ENCODE measurements at places on chromosomes 3 and 15.

- DNase-seq = no peak
Observed at GRCh38 chr3:142319912-142320311, 94.5 kb upstream of the GK5 start.

- DNase-seq = no peak
Observed at GRCh38 chr3:57087361-57088092, 27.1 kb downstream of the SPATA12 start.

DNA sequence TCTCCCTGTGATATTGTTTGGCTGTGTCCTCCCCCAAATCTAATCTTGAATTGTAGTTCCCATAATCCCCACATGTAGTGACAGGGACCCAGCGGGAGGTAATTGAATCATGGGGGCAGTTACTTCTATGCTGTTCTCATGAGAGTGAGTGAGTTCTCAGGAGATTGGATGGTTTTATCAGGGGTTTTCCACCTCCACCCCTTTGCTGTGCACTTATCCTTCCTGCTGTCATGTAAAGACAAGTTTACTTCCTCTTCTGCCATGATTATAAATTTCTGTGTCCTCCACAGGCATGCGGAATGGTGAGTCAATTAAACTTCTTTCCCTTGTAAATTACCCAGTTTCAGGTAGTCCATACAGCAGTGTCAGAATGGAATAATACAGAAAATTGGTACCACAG is 24.7 kb downstream of the TUSC7 start:
- DNase-seq = no peak

GRCh38 chr3:165653130-165653778 is 184.0 kb downstream of the BCHE start:
- no peak for DNase-seq

DNA sequence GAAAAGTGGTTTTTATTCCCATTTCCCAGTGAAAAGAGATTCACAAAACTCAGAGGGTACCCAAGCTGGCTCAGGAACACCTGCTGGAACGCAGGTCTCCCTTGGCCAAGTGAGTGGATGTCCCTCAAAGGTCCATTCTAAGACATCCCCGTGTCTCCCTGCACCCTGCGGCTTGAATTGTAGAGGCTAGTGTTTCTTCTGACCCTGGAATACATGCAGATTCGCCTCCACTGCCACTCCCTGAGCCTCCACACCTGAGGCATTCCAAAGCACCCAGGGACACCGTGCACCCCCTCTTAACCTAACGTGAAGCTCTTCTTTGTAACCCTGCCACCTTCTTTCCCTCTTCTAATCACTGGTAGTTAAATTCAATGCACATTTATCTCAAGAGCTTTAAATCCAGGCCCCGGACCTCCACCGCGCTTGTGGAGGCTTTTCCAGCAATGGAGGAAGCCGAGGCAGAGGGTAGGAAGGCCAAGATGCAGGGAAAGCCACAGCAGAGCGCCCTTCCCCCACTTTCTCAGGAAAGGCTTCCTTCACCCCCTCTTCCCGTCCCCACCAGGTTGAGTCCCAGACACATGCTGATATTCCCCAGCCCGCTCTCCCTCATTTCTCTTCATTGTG is 590 bp upstream of the ITGA11 start:
- DNase-seq = no peak
